ENCODE measurements at places on chromosomes 5 and 9.

GRCh38 chr5:75405296-75405695 lies 68.3 kb downstream of the HMGCR start:
- no peak for DNase-seq

DNA sequence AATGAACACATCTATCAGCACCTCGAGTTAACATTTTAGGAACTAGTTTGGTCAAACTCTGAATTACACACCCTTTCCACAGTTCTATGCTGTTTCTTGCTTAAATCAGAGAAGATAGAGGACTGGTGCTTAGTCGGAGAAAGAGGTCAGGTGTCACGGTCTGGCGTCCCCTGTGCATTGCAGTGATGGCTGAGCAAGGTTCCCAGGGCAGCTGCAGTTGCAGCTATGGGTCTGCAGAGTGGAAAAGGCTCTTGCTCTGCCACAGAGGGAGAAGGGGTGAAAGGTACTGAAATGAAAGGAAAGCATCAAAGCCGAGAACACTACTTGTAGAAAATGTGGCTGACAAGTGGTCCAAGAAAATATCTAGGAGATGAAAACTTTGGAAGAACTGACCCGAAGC lies 25.2 kb upstream of the SH3RF2 start:
- no peak for DNase-seq

DNA sequence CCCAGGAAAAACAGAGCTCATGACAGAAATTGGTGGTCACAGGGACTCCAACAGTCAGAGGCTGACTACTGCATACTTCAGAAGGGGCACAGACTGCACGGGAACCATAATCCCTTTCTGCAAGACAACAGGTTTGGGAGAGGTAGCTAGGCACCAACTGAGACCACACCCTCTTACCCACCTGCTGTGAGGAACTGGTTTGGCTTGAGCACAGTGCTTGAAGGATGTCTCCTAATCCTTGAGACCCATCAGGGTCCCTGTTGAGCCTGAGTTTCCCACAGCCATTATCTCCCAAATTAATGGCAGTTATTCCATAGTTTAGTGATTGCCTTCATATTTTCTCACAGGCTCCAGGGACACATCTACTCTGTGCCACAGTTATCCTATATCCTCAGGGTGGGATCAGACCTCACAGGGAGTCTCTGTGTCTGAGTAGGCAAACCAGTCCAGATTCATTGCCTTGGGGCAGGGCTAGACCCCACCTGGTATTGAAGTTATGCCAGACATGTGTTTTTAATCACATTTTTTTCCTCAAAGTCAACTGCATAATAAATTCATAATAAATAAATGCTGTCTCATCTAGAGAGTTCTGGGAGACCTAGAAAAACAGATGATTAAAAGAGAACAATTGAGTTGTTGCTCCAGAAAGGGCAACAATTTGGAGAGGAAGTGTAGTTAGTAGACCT lies 9.3 kb upstream of the CAST start:
- DNase-seq = no peak

DNA sequence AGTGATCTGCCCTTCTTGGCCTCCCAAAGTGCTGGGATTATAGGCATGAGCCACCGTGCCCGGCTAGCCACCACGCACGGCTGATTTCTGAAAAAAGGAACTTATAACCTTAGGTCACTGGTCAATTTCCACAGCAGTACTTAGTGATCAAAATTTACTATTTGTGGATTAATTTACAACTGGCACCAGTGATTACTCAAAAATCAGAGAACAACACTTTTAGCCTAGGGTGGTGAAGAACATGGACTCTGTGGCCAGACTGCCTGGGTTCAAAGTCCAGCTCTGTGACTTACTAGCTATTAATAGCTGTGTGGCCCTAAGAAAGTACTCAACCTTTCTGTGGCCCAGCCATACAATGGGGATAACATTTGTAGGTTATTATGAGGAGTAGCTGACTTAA lies 50.8 kb upstream of the GLRX start:
- DNase-seq = no peak

- no peak for DNase-seq
Measured at GRCh38 chr5:116504593-116505166, 69.9 kb downstream of the SEMA6A start.

GRCh38 chr5:77882670-77883257 lies 106.6 kb upstream of the TBCA start:
- peak; percentile 87 for DNase-seq

GRCh38 chr5:151150471-151151262 lies 6.9 kb downstream of the ANXA6 start:
- DNase-seq = peak; percentile 63

DNA sequence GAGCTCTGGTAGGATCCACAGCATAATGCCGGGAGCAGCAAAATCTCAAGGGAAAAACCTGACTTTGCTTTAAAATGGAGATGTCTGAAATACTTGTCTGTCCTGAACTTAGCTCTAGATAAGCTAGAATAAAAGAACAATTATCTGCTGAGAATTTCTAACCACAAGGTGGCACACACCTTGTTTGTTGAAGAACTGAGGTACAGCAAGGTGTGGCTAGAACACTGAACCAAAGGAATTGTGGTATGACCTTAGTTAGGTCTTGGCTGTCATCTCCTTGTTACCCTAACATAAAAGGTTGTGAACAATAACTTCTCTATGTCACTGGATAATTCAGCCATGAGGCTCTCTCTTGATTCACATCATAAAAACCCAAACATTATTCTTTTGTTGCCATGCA lies 72.3 kb upstream of the ANXA1 start:
- DNase-seq = no peak

GRCh38 chr5:170100066-170100943 lies 5.4 kb upstream of the FOXI1 start:
- peak; percentile 79 for DNase-seq

- no peak for DNase-seq
Measured at GRCh38 chr9:35226651-35227050, 64.8 kb downstream of the UNC13B start.

GRCh38 chr5:60687927-60688720 lies 11.8 kb downstream of the DEPDC1B start:
- peak; percentile 60 for DNase-seq

GRCh38 chr5:161246749-161247148 lies 299.8 kb downstream of the GABRB2 start:
- DNase-seq = no peak

DNA sequence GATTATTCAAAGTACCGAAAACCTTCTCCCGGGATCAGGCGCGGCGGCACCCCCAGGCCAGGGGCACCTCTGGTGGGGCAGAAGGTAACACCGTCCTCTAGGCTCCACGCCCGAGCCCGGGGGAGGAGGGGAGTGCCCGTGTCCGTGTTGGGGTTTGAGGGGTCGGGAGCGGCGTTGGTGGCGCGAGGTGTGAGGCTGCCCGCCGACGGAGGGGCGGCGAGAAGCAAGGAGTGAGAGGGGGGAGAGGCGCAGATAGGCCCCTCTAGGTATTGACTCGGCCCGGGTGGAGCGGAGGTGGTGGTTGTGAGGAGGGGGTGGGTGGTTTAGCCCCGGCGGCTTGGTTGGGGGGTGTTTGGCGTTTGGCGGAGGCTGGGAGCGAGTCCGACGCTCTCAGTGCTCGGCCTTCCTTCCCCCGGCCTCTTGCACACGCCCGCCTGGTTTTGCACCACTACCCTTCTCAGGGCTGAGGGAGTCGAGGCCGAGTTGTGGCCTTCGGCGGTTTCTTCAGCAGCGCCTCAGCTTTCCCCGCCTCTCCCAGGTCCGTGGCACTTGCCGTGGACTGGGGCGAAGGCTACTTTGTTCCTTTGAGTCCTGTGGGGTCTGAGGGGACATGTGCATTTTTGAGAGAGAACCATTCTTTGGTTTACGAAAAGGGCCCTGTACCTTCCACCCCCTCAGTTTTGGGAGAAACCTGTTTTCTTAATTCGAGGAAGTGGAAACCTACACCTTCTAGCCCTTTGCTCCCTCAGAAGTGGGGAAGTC lies 450 bp downstream of the GPBP1 start:
- DNase-seq = peak; percentile 70

DNA sequence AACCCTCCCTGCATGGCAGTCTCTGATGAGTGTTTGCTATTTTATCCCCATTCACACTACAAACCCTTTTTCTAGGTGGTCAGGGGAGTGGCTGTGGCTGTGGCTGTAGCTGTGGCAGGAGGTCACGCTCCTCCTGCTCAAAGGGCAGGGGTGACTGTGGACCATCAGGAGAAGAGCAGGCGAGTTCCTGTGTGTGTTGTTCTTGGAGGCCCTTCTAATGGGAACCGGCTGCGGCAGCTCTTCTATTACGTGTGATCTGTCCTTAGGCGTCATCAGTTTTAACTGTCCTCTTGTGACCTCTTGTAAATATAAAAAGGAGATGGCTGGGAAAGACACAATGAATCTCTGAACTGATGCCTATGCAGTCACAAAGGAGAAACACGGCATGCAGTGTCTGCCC lies 65.1 kb downstream of the ANKH start:
- peak; percentile 59 for DNase-seq

GRCh38 chr9:78932849-78933627 lies 636.1 kb downstream of the PSAT1 start:
- DNase-seq = peak; percentile 60

GRCh38 chr5:111583758-111584203 lies 71.4 kb upstream of the STARD4 start:
- peak; percentile 80 for DNase-seq

DNA sequence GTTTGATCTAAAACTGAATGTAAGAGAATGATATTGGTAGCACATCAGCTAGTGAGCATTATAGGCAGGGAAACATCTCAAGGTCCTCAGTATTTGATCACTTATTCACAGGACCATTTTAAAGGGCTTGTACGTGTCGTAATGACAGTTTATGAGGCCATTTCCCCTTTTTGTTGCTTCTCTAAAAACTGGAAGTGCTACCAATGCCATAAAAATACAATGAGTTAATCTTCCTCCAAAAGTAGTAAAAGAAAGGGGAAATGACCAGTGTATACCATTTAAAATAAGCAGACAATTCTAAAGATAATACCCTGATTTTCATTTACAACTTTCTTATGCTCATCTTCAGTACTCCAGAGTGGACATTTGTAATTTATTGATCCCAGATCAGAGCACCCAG lies 285.8 kb upstream of the PCSK5 start:
- no peak for DNase-seq

- DNase-seq = no peak
Measured at GRCh38 chr9:4859035-4859434, 66.3 kb downstream of the RCL1 start.

DNA sequence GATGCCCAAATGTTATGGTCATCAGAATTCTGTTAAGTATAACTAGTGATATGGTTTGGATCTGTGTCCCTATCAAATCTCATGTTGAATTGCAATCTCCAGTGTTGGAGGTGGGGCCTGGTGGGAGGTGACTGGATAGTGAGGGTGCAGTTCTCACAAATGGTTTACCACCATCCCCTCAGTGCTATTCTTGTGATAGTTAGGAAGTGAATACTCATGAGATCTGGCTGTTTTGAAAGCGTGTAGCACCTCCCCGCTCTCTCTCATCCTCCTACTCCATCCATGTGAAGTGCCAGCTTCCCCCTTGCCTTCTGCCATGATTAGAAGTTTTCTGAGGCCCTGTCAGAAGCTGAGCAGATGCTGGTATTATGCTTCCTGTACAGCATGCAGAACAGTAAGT lies 359.5 kb downstream of the TMEM167A start:
- no peak for DNase-seq

DNA sequence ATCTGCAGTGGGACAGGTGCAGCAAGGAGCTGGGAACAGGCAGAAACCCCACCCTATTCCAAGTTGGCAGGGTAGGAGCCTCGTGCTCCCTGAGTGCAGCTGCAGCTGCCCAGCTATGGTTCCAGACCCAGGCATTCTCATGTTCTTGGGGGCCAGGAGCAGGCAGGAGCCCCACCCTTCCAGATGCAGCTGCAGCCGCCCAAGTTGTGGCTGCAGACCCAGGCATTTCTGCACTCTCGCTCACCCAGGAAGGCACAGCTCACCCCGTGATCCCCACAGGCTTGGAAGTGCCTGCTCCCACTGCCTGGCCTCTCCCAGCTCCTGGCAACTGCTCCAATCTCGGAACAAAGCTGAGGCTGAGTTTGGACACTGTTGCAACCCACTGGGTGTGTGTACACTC lies 275.8 kb upstream of the ADRA1B start:
- DNase-seq = no peak

DNA sequence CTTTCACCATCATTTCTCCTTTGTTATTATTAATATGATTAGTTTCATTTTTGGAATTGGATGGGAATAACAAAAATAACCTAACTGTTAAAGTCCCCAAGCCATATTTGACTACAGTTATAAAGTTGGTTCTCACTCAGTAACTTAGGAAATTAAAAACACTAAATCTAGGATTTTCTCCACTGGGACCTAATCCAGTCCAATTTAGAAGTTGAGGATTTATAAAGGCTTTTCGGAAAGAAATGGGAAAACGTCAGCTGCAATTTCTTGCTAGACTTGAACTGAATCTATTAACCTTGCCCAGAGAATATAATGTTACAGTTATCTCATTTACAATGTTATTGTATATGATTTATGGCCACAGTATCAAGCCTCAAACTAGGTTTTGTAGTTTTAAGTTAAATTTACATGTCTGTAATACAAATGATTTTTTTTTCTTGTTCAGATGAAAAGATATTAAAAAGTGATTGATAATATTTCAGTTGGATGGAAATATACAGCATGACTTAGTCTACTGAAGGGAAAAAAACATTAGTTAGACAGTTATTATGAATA lies 524.3 kb upstream of the GRAMD2B start:
- no peak for DNase-seq

GRCh38 chr9:98374385-98375051 lies 119.1 kb upstream of the TBC1D2 start:
- peak; percentile 97 for DNase-seq

DNA sequence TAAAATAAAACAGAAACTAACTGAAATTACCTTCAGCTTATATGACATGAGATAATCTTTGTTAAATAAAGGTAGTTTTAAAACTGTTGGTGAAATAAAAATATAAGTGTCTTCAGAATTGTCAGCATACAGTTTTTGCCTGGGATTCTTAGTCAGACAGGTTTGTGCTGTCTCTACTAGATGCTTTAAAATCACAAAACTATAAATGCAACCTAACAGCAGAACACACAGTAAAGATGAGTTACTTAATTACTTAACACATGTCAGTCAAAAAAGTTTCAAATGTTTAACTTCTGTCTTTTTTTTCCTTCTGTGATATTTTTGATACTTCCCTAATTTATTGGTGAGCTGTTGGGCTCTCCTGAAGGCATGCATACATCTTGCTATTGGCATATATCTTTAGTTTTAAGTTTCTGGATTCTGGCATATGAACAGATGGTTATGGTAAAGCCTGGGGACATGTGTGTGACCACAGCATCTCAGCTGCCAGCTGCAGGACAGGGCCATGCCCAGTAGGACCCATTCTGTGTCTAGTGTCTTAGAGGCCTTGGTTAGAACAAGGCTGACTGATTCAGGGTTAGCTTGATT lies 231.1 kb upstream of the NUDT12 start:
- DNase-seq = no peak

- no peak for DNase-seq
Measured at GRCh38 chr9:110514897-110515296, 64.6 kb downstream of the SVEP1 start.

All from GM23248 (cell line).